ENCODE measurements at places on chromosomes 7 and 10.
A peak's percentile ranks its signal among the peaks of the same experiment; 100 is the strongest.

DNA sequence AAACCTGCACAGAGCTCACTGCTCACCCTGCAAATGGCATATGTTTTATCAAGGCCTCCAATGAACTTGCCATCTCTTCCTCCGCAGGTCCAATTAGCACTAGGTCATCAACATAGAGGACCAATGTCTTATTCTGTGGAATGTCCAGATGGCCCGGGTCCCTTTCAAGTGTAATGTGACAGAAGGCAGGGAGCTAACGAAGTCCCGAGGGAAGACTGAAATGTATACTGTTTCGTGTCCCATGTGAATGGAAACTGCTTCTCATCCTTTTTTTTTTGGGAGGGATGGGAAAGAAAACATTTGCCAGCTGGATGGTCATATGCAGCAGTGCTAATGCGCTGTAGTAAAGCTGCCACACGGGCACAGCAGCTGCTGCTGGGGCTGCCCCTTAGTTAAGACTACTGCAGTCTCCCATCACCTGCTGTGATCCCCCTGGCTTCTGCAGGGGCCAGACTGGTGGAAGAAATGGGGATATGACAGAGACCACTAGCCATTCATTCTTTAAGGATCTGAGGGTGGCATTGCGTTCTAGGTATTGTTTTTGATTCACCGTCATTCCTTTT is 61.7 kb upstream of the CCNY start:
- no peak for DNase-seq

- no peak for DNase-seq
These were observed 9.1 kb upstream of the PRKAR2B start for GRCh38 chr7:107035446-107035845.

DNA sequence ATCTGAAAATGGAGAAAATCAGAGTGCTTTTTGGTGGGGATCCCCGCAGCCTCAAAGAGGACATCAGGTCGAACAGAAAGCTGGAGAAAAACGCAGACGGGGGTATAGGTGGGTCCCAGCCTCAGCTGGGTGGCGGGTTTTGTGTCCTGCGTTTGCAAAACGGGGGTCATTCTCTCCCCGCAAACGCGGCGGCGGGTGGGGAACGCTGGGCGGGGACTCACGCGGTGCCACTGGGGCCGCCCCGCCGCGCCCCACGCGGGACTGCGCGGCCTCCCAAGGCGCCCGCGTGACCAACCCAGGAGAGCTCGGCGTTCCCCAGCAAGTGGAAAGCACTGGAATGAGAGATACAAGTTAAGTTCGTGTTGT is 806 bp upstream of the VIPR2 start:
- DNase-seq: no peak

DNA sequence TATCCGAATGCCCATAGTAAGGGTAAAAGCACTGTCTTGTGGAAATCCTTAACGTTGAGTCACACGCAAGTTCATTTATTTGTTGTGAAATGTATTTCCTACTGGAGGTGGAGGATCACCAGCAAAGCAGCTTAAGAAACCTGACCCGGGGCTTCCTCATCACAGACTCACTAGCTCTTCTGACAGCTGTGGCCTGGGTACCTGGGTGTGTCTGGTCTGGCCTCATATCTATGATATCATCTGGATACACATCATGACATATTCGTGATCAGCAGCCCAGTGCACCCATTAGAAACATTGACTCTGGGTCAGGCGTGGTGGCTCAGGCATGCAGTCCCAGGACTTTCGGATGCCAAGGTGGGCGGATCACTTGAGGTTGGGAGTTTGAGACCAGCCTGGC is 8.8 kb downstream of the DRGX start:
- no peak for DNase-seq

DNA sequence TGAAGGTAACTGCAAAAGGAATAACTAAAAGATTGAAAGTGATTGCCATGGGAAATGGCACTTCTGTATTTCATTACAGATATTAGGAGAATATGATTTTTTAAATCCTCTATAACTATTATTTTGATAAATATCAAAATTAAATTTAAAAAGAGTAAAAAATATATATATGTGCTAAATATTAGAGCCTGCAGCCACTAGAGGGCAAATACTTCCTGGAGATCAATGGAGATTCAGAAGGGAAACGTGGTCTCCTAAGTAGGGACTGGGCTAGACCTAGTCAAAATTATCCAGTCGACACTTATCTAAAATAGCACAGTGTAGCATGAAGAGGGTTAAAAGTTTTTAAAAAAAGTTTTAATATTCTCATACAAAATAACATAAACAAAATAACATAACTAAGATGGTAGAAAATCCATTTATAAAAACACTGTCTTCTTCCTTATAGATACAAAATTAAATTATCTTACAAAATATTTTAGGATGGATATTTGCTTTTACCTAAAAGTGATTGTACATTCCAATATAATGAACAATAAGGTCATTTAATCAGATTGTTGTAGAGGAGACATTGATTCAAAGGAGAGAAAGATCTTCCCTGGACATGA is 434.3 kb downstream of the MDFIC start:
- DNase-seq: no peak

- DNase-seq: no peak
These were observed 3.7 kb downstream of the SMC3 start for GRCh38 chr10:110571093-110571743.

- DNase-seq: no peak
These were observed 1072.1 kb downstream of the NXPH1 start for GRCh38 chr7:9505516-9505915.

DNA sequence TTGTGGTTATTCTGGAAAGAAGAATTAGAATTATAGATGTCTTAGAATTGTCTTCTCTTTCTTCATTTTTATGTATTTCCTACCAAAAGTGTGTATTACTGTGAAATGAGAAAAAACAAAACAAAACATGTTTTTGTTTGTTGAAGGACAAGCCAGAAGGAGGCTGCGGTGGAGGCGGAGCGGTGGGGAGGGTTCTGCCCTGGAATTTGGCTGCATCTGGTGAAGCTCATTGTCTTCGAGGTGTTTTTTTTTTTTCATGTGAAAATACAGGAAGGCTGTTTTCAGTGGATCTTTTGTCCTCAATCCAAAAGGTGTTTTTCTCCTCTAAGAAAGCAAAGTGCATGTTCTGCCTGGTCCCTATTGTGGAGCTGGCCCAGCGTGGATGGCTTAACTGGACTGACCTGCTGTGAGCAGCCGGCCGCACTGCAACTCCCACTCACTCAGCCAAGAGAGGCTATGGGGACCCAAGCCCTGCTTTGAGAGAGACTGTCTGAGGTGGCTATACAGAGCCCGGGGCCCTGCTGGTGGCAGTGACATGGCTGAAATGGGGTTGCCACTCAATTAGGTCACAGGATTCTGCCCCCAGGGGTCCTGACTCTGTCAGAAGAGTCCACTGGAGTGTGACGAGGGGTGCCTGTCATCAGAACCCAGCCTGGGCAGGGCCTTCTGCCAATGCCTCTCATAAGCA is 184.9 kb upstream of the MKI67 start:
- DNase-seq: no peak

GRCh38 chr7:27172823-27173510 is 1.2 kb downstream of the HOXA10 start:
- no peak for DNase-seq

- DNase-seq: no peak
These were observed 7.6 kb downstream of the FAM53B start for GRCh38 chr10:124736491-124737136.

DNA sequence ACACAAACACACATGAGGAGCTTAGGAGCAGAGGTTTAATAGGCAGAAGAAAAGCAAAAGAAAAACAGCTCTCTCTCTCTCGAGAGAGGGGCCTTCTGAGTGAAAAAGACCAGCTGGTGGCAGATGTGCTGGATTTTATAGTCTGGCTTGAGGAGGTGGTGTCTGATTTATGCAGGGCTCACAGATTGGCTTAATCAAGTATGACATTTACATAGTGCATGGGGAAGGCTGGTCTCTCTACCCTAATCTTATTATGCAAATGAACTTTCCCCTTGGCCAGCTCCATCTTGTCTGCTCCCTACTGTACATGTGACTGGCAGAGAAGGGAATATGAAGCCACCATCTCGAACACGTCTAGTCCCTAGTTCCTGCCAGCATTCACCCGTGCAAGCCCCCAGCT is 219.5 kb upstream of the ZNF804B start:
- DNase-seq: no peak

- DNase-seq: no peak
These were observed 130.9 kb downstream of the RSU1 start for GRCh38 chr10:16686054-16686902.

DNA sequence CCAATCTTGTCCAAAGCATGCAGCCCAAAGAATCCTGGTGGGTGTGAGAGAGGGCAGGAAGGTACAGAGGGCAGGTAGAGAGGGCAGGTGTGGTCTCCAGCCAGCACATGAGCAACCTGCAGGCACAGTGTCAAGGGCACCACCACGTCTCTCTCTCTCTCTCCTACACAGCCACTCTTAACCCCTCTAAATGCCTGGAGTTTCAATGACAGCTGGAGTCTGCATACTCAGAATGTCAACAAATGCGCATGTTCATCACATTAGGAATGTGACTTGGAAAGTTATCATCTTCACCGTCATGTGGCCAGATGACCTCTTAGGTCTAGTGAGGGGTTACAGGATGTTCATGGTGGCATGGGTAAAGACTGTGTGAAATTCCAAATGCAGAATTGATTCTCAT is 456.8 kb downstream of the SORCS1 start:
- DNase-seq: no peak

DNA sequence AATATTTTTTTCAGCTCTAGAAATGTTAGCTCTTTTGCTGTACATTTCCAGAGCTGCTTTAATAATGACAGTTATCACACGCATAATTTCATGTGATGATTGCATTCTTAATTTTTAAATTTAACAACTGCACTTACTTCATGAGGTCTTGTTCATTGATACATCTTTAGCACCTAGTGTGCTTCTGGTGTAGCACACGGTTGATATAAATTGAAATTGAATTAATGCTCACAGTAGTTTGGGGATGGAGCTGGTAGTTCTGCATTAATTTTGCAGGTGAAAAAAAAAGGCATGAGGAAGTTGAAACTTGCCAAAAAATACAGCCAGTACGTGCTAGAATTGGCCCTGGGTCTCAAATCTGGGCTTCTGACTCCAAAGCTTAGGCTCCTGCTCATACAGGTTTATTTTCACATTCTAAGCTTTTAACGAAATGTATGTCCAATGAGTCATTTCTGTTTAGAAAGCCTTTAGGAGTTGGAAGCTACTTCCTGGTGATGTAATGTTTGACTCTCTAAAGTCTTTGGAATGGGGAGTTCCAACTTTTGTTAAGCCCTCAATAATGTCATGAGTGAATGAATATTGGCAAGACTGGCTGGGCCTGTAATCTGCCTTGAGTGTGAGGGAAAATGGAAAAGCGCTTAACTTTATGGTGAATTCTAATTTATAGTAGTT is 62.5 kb downstream of the DAGLB start:
- DNase-seq: no peak

DNA sequence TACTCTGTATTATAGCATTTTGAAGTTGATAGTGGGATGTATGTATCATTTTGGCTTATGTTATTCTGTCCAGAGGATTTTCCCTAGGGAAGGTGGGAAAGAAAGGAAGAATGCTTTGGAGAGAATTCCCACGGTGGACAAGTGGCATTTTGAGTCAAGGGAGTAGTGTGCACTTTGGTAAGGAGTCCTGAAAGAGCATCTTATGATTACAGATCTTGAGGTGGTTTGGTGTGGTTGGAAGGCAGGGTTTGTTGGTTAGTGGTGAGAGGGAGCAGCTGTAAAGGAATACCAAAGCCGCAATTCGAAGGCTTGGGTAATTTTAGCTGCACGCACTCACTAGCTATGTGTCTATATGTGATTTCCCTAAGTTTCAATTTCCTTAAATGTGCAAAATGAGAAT is 16.1 kb downstream of the CCSER2 start:
- peak; percentile 10 for DNase-seq

GRCh38 chr7:71566991-71567390 is 435.0 kb downstream of the GALNT17 start:
- DNase-seq: no peak

- no peak for DNase-seq
These were observed 38.1 kb upstream of the FAM20C start for GRCh38 chr7:154096-154799.

GRCh38 chr10:9331583-9332008 is 1277.1 kb downstream of the GATA3 start:
- no peak for DNase-seq

DNA sequence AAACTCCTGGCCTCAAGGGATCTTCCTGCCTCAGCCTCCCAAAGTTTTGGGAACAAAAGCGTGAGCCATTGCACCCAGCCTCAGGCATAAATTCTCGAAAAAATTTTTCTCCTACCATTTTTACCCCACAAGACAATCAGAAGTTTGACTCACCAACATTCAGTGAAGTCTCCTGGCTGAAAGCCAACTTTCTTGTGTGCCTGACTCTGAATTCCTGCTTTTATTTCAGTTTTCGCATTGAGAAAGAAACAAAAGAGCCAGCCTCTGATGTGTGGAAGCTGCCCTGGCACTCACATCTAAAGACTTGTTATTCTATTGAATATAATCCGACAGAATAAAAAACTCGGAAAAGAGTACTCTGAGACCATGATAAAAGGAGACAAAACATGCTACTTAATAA is 402.9 kb downstream of the MAGI2 start:
- DNase-seq: no peak

GRCh38 chr10:131043039-131043691 is 268.4 kb downstream of the TCERG1L start:
- DNase-seq: no peak

DNA sequence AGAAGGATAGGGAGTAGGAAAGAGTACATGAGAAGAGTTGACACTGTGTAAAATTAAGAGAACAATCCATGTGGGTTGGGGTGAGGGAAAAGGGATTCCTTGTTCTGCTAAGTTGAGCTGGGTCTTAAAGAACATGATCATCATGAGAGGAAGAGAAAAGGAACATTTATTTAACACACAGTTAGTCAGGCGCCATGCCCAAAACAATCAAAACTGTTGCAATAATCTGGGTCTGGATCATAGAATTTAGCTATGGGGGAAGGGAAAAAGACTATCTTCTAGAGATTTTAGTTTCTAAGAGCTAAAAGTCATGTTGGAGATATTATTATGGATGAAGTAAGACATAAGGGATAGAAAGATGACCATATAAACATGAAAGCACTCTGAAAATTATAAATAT is 178.9 kb downstream of the SEM1 start:
- no peak for DNase-seq

- no peak for DNase-seq
These were observed 162.0 kb upstream of the PLXNA4 start for GRCh38 chr7:132738254-132738653.

- no peak for DNase-seq
These were observed 18.9 kb upstream of the NRBF2 start for GRCh38 chr10:63114031-63114814.

- DNase-seq: no peak
These were observed 16.5 kb downstream of the MKI67 start for GRCh38 chr10:128109707-128110106.

DNA sequence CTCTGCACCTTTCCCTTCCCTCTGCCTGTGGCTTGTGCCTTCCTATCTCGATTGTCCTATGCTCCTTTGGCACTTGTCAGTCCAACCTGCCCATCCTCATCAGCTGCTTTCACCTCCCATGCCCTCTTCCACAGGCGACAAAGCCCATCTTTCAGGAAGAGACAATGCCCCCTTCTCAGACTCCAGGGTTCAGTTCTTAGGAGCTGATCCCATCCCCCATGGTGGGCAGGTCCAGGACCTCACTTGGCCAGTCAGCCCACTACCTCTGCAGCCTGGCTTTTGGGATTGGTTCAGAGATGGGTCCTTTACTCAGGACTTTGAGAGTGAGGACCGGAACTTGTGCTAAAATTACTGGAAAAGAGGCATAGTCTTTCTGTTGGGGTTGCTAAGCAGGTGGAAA is 74.0 kb upstream of the NANOS1 start:
- DNase-seq: no peak

GRCh38 chr10:73060738-73061635 is 35.7 kb downstream of the P4HA1 start:
- DNase-seq: no peak

Measured in activated T-cell treated with anti-CD3 and anti-CD28 coated beads, Interleukin-2, amount 50 U/mL, for 72 hours (primary cell).